Activated T-helper 1 cell treated with Interleukin-2 at 50 U/mL for 16 hours (primary cell): ENCODE measurements at places on chromosomes 7 and 10.

DNA sequence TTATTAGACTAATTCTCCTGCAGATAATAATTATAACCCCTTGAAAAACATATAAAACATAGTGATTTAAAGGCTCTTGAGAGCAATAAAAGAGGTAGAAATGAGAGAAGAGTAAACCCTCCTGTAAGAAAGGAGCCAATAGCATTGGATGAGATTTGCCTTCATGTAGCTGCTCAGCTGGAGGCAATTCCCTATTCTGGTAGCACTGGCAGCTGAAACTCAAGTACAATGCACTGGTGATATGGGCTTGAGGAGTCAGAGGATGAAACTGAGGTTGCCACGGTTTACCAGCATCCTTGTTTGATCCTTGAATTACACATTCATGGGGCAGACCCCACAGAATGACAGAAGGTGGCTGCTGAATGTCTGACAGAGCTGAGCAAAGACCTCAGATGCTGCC lies 76.4 kb downstream of the CTTNBP2 start:
- no peak for DNase-seq

GRCh38 chr7:137360087-137360679 lies 16.6 kb upstream of the PTN start:
- no peak for DNase-seq

DNA sequence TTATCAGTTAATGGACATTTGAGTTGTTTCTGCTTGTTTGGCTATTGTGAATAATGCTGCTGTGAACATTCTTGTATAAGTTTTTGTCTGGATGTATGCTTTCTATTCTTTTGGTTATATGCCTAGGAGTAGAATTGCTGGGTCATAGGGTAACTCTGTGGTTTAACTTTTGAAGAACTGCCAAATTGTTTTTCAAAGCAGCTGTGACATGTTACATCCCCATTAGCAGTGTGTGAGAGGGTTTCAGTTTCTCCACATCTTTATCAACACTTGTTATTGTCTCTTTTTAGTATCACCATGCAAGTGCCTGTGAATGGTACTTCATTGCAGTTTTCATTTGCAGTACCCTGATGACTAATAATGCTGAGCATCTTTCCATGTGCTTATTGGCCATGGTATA lies 2.1 kb upstream of the NDUFB8 start:
- DNase-seq, result no peak

DNA sequence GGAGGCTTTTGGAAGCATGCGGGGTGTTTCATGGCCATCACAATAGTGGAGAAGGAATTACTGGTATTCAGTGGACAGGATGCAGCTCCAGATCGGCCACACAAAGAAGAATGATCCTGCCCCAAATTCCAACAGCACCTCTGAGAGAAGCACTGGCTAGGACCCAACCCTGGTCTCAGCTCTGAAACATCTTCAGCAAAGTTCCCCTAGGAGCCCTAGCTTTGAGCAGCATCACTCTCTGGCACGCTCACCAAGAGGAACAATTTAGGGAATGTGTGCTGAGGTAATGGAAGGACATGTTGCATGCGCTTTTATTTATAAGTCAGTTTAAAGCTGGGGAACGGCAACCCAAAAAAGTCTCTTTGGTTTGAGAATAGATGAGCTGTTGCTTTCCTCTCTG lies 5.5 kb upstream of the OPN1SW start:
- DNase-seq, result no peak

GRCh38 chr7:15905251-15906040 lies 219.0 kb upstream of the MEOX2 start:
- DNase-seq, result no peak

DNA sequence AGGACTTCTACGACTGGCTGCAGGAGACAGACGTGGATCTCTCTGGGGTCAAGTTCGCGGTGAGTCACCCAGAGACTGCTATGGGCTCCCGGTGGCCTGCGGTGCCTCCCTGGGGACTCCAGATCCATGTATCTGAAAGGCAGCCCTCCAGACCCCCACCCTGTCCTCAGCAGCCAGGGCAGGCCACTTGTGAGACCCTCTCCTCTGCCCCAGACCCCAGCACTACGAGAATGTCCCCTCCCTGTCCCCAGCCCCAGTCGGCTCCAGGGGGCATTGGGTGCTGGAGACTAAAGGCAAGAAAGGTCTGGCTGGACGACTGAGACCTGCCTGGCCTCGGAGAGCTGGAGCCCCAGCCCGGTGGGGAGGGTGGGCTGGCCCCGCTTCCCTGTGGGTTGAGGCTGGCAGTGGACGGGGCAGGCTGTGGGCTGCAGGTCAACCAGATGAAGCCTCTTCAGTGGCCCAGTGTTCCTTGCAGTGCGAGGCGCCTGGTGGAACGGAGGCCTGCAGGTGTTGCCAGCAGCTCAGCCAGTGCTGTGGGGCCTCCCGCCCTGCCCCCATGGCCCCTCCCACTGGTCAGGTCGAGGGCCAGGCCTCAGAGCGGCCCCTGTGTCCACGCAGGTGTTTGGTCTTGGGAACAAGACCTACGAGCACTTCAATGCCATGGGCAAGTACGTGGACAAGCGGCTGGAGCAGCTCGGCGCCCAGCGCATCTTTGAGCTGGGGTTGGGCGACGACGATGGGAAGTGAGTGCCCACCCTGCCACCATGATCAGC lies 13.8 kb downstream of the TMEM120A start:
- no peak for DNase-seq

DNA sequence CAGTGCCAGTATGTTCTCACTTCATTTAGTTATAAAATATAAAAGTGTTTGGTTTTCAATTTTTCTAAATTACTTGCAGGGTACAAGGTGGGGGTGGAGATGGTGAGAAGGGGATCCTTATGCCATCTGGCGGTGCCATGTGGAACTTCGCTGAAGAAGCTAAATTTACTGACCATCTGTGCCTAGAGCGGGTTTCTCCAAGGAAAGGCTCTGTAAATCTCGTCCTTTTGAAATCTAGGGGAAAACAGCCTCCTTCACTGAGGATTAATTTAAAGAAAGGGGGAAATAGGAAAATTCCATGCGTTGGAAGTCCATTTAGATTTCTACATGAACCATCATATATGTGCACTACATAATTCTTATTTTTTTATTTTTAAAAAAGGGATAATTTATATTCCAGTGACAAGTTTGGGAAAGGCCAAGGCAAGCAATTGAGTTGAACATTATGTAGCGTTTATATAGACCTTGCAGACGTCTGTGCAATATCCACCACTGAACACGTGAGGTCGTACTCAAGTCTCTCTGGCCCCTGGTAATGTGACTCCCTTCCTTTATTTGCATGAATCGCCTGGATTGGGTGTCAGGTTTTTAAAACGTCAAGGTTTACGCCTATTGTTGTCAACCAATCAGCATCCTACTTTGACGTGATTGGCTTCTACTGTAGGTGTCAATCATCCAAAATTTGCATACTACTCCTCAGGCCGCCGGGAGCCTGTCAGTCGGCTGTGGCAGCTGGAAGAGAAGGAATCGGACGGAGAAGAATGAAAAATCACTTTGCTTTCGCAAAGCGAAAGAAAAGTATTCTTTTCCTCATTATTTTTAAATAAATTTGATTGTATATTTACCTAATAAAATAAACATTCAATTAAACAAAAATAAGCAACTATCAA lies 297.1 kb upstream of the NFE2L3 start:
- no peak for DNase-seq

- DNase-seq, result no peak
Measured at GRCh38 chr10:46290101-46290886, 3.5 kb downstream of the ANTXRL start.

DNA sequence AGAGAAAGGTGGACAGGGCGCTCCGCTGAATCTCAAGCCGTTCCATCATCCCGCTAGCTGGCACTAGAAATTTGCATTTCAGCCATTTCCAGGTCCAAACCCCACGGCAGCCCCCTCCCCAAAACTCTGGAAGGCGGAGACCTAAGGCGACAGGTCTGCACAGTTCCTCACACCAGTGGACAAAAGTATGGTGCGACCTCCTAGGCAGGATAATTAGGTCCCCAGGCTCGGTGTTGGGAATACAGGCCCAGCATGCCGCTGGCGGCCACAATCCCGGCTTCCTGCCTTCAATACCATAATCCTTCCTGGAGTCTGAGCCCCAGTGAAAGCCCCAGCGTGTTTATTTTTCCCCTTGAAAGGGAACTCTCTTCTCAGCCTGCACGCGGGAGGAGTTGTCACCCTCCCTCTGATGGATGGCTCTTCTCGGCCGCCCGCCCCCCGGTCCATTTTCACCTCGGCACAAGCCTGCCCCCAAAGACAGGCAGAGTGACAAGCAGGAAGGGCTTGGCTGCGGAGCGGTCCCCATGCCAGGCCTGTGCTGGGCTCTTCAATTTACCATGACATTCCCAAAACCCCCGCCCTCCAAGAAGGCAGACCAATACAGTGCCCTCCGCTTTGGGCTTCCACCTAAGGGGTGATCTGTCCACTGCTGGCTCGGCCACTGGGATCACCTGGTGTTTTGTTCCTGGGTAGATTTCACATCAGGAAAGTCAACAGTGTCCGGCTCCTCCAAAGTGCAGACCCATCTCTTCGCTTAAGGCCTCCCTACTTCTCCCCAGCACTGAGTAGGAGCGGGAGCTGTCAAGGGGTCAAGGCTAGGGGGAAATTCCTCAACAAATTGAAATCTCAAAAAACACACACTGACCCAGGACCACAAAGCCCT lies 2.2 kb downstream of the FGFR2 start:
- no peak for DNase-seq

GRCh38 chr10:91652364-91652763 lies 19.5 kb upstream of the PPP1R3C start:
- no peak for DNase-seq

GRCh38 chr10:112345202-112345601 lies 28.7 kb upstream of the ACSL5 start:
- DNase-seq, result no peak

- DNase-seq, result no peak
Measured at GRCh38 chr10:46048152-46048551, 2.1 kb upstream of the MSMB start.

DNA sequence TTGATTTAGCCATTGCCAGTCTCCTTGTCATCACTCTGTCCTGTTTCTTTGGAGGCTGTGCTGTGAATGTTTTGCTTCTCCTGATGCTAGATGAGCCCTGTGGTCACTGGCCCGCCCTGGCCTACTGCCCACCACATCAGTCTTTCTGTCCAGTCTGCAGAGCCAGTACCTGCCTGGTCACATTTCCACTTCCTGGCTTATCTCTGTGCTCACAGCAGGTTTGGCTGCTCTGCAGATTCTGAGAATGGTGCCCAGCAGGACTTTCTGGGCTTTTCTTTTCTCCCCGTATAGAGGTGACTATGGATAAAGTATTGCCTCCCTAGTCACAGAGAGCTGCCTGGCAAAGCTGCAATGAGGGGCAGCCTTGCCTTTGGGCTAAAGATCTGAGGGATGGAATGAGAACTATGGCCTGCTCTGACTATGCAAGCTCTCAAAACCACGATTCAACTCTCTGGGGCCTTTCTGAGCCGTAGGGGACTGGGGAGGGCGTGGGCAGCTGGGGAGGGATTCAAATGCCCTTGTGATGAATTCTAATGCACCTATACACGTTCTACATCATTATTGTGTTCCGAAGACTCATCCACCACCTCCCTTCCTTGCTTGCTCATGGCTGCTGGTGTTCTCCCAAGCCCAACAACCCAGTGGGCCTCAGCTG lies 410.4 kb upstream of the NPVF start:
- DNase-seq, result no peak

- DNase-seq, result no peak
Measured at GRCh38 chr10:72611783-72612182, 14.1 kb downstream of the MICU1 start.

- no peak for DNase-seq
Measured at GRCh38 chr10:14195433-14195832, 135.3 kb downstream of the FRMD4A start.

DNA sequence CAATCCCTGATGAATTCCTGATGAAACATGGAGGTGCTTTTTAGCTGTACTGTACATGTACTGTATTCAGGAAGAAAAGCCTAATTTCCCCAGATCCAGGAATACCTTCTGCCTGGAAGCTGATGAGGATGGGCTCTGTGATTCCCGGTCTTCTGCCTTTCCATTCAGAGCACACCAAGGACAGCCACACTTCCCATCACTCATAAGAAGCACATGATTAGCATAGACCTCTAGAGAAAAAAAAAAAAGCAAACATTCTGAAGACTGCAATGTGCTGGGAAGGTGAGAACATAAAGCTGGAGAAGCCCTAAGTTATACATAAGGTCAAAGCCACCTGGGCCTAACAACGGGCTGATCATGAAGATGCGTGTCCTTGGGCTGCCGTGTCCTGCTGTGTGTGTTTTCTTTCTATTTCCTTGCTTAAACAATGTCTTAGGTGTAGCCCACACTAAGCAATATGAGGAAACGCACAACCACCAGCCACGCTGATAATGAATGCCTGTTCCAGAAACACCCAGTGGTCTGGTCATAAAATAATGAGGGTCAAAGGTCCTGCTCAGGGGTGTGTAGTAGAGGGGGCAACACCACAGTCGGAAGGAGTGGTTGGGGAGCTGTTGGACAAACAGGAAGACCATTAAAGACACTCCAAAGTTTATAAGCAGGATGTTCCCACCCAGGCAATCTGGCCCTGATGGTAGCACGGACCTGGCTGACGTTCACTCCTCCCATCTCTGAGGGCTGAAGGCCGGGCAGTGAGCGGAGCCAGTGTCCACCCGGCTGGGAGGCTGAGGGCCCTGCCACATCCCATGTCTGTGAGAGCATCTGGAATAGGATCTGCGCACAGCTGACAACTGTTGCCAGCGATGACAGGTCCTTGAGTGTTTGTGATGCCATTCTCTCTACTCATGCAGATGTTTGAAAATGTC lies 7.9 kb downstream of the PKD1L1 start:
- no peak for DNase-seq

- no peak for DNase-seq
Measured at GRCh38 chr7:132456418-132456817, 119.9 kb downstream of the PLXNA4 start.
